ENCODE measurements at places on chromosomes 4 and X.

DNA sequence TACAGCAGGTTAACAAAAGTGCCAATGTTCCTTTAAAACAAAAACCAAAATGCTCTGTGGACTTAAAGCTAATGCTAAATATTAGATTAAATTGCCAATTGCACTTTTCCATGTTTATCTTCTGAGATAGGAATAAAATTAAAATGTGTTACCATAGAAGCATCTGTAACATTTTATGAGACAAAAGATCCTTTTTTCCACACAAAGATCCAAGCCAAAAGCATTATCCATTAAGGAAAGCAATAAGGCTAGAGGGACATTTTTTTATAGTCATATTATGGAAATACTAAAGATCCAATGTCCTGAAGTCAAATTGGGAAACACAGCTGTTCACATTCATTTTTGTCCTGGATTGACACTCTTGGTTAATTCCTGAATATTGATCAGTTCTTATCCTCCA is 73.6 kb downstream of the PALLD start:
- DNase-seq: no peak

DNA sequence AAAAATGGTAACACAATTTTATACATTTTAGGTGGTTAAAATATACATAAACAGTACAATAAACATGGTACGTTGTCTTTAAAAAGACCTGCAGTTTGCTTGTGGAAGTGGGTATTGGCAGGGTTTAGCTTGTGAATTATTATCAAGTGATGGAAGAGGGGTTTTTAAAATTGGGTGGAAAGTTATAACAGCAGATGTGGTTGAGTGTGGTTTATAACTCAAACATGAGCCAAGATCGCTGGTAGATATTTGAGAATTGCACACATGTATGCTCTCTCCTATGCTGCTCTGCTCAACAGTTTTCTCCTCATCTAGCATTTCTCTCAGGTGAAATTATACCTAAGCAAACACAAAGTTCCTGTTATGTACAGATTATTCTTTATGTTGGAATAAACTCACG is 14.0 kb downstream of the EPGN start:
- DNase-seq: no peak

DNA sequence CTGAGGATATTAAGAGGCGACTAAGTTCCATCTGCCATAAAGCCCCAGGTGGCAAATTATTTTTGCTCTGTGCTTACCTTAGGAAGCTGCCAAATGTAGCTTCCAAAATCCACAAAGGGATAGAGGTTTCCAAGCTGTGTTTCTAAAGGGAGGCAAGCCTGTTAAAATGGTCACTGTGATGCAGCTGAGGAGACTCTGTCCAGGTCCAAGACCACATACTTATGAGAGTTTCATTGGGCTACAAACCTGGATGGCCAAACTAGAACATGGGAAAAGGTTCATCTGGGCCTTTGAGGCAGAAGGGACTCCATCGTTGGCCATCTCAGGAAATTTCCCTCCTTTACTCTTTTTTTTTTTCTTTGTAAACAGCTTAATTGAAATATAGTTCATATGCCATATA is 306.9 kb upstream of the FGF13 start:
- DNase-seq: no peak

DNA sequence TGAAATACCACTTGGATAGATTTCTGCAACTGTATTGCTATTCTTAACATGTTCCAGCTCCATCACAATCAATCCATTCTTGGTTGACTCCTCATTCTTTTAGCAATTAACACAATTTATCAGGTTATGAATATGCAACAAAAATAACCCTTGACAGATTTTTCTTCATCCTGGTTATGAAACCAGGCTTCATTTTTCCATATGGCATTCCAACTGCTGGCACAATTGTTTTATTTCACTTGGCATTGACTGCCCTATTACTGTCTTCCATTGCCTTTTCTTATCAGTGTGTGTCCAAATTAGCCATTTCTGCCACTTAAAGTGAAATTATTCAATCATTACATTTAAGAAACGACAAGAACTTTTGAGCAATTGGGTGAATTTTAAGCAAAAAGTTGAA is 388.8 kb upstream of the EPHA5 start:
- no peak for DNase-seq

DNA sequence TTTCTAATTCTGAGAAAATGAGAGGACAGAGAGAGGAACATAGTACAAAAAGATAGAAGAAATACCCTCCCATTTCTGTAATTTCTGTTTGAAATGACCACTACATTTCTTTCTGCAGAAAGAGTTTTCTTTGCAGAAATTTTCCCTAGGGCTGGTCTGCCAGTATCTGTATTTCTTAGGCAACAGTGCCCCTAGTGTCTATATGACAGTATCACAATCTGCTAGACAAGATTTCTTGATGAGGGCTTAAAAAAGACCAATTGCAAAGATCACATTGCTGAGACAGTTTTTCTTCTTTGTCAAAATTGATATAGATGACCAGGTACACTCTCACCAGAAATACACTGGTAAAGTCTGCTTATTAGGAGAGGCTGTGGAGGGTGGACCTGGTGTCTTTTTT is 81.0 kb upstream of the ZDHHC15 start:
- peak; percentile 29 for DNase-seq

DNA sequence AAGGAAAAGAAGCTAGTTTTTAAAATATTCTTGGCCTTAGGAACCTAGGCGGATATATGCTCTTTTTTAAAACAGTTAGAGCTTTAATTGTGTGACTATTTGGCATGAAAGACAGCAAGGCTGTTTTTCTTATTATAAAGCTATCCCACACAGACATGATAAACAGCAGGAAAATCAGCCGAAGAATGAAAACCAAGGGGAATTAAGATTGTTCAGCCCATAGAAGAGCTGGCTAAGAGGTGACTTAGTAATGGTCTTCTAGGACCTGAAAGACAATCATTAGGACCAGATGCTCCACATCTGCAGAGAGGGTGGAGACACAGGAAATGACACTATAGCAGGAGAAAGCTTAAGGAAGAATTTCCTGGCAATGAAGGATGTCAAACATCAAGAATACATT is 171.4 kb upstream of the NRK start:
- DNase-seq: no peak

DNA sequence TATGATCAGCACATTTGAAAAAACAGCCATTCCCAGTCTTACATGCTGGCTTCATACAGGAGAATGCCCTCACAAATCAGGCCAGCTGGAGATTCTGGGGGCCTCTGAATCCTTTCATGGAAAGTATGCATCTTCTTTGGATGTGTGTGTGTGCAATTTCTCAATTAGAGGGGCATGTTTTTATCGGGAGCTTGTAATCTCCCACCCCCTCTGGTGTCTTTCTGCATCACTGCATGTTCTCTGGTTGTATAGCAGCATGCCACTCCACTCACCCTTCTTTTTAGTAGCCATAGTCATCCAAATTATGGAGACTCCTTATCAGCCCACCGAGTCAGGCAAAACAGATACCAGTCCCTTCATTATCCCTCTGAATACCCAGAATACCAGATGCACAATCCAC is 282.2 kb upstream of the SLIT2 start:
- DNase-seq: no peak

DNA sequence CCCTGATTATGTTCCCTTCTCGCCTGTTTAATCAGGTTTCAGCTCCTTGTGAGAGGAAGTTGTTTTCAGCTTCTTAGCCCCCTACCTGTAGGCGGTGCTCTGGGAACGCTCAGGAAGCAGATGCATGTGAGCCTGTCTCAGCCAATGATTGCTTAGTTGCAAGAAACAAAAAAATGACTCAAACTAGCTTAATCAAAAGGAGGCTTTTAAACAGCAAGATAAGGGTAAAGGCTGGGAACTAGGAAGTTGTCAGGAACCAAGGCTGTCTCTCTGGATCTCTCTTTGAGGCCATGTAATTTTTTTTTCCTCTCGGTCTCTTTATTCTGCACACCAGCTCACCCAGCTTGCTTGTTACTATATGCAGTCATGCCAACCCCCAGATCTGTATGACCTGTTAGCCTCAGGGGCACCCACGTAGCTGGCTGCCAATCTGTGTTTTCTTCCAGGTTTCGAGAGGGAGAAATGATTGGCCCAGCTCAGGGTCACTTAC is 109.1 kb downstream of the PTTG2 start:
- DNase-seq: peak; percentile 42

GRCh38 chrX:79408623-79409322 is 41.6 kb upstream of the ITM2A start:
- no peak for DNase-seq

DNA sequence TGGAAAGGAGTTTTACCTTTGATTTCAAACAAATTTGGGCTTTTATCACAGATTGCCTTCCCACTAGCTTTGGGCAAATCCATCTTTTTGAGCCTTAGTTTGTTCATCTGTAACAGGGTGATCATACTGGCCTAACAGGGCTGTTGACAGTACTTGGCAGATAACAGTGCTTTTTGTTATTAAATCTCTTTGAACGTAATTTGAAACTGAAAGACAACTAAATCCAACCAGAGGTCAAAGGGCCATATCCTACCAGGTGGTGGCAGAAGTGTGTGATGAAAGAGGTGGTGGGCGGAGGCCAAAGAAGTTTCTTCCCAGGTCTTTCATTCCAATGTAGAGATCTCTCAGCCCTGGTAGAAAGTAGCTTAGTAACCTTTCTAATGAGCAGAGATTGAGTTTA is 35.2 kb upstream of the TADA2B start:
- no peak for DNase-seq

GRCh38 chrX:74104356-74105015 is 199.5 kb upstream of the ZCCHC13 start:
- DNase-seq: no peak

DNA sequence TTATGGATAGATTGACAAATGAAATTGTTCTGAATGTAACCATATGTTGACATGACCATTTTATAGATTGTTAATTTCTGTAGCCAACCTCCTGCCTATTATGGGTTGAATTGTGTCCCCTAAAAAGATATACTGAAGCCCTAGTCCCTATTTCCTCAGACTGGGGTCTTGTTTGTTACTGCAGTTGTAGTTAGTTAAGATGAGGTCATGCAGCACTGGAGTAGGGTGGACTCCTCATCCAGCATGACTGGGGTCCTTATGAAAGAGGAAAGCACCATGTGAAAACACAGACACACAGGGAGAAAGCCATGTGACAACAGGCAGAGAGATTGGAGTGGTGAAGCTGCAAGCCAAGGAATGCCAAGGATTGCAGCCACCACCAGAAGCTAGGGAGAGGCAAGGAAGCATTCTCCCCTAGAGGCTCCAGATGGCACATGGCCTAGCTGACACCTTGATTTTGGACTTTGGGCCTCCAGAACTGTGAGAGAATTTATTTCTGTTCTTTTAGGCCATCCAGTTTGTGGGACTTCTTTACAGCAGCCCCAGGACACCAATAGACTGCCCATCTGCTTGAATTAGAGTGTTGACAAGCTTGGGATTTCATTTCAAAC is 14.0 kb downstream of the MTM1 start:
- no peak for DNase-seq

GRCh38 chr4:89279385-89279784 is 28.2 kb downstream of the GPRIN3 start:
- no peak for DNase-seq

- no peak for DNase-seq
Observed at GRCh38 chr4:74223801-74224200, 65.9 kb downstream of the MTHFD2L start.

DNA sequence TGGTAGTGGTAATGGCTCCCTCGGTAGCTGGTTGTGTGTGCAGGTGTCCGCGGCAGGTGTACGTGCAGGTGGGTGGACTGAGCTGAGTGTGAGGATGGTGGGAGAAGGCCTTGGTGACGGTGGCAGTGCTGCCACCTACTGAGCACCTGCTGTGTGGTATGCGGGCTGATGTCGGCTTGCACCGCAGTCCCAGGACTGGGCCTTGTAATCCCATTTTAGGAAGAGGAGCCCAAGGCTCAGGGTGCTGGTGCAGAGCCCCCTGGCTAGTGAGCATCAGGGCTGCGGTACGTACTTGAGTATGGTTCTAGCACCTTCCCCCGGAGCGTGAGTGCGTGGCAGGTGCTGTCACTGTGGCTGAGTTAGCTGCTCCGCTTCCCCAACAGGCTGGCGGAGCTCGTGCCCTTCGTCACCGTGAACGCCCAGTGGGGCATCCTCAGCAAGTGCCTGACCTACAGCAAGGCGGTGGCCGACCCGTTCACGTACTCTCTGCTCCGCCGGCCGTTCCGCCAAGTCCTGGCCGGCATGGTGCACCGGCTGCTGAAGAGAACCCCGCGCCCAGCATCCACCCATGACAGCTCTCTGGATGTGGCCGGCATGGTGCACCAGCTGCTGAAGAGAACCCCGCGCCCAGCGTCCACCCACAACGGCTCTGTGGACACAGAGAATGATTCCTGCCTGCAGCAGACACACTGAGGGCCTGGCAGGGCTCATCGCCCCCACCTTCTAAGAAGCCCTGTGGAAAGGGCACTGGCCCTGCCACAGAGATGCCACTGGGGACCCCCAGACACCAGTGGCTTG is 5.7 kb upstream of the CPZ start:
- no peak for DNase-seq

GRCh38 chrX:144006811-144007210 is 122.9 kb downstream of the UBE2NL start:
- no peak for DNase-seq

- no peak for DNase-seq
Observed at GRCh38 chrX:45699158-45699557, 498.5 kb upstream of the DIPK2B start.

GRCh38 chr4:169175476-169175875 is 95.3 kb downstream of the SH3RF1 start:
- DNase-seq: no peak

- DNase-seq: no peak
Observed at GRCh38 chr4:89369581-89369980, 62.0 kb upstream of the GPRIN3 start.

GRCh38 chrX:5595570-5595969 is 633.1 kb downstream of the NLGN4X start:
- no peak for DNase-seq

- DNase-seq: no peak
Observed at GRCh38 chr4:109811707-109812106, 3.9 kb upstream of the GAR1 start.
